Astrocyte (in vitro differentiated cells and primary cell): ENCODE measurements at places on chromosomes 5 and 9. TPM values are rescaled to one million over a fixed set of nuclear protein-coding genes. Genes with fewer than 3 reads are reported as not detected.

- DNase-seq, result no peak
Observed at GRCh38 chr9:20191228-20191840, 402.5 kb upstream of the SLC24A2 start.

DNA sequence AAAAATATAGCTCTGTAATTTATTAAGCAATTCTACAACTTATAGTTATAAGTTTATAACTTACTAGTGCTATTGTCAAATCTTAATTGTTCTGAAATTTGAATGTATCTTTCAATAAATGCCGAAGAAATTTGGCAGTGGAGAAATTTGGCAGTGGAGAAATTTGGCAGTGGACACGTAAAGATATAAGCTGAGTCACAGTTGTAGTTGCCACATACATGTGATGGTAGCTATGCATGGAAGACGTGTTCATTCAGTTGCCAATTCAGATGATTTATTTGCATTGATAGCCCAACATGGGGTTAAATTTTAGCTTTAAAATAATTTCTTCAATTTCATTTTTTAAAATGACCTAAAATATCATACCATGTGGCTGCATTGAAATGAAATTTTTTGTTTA, 127.8 kb upstream of the NR4A3 start:
- no peak for DNase-seq

- DNase-seq, result peak; percentile 34
Observed at GRCh38 chr9:5442400-5443011, 4.8 kb upstream of the PLGRKT start.

GRCh38 chr9:77872863-77873262, 158.7 kb downstream of the GNAQ start:
- no peak for DNase-seq

- peak; percentile 98 for DNase-seq
Observed at GRCh38 chr9:108478431-108479332, 377.1 kb downstream of the ACTL7B start.

DNA sequence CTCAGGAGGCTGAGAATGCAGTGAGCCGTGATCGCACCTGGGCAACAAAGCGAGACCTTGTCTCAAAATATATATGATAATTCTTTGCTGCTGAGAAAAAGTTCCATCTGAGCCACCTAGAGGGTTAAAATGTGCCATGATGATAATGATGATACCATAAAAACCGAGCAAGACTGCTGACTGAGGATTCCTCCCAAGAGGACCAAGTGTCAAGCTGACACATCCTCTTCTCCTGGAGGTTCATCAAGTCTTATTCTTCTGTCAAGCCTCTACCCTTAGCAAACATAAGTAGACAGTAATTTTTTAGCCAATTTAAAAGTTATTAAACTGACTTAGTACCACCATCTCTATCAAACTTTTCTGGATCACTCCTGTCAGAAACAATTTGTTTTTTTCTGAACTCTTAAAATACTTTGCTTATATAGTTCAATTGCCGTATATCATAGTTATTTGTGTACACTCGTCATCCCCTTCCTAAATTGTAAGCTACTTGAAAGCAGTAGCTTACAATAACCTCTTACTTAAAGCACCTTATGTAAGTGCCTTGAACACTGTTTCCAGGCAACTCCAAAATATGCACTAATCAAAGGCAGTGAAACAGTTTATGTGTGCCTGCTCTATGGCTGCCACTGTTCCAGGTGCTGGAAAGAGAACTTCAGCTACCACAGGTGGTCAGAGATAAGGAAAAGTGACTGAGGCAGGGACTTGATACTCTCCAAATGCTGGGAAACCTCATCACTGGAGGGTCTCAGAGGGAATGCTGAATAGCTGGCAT, 57.4 kb downstream of the SCAI start:
- DNase-seq, result no peak

GRCh38 chr9:119898316-119898715, 529.1 kb upstream of the BRINP1 start:
- DNase-seq, result no peak

GRCh38 chr9:85136507-85136906, 467.0 kb downstream of the NTRK2 start:
- DNase-seq, result no peak

DNA sequence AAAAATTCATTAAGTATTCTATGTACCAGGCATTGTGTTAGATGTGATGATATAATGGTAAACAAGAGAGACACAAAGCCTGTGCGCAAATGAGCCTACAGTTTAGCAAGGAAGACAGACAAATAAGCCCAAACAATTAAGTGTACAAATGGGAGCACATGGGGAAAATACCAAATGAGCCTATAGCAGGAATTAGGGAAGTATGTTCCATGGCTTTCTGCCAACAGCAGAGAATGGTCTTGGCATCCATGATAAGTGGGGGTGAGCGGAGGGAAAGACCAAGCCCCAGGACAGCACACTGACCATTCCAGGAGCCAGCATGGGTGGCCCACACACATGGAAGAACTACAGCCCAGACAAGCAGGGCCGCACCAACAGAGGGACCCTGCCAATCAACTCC, 369.7 kb downstream of the DEPDC1B start:
- no peak for DNase-seq

DNA sequence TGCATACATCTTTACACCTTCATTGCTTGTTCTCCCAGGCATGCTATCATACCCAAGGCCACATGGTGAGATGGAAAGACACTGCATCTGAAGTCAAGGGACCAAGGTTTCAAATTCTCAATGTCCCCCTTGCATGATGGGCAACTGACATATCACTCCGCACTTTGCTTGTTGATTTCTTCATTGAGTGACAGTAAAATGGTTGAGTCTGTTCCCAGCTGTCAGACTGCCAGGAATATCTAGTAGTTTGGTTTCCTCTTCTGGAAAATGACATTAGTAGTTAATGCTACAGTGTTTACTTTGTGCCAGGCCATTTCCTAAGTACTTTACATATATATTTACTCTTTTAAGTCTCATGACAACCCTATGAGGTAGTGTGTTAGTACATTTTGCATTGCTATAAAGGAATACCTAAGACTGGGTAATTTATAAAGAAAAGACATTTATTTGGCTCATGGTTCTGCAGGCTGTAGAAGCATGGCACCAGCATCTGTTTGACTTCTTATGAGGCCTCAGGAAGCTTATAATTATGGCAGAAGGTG, 114.4 kb downstream of the PCSK1 start:
- no peak for DNase-seq

GRCh38 chr9:75941066-75941465, 50.6 kb downstream of the PCSK5 start:
- DNase-seq, result peak; percentile 80

DNA sequence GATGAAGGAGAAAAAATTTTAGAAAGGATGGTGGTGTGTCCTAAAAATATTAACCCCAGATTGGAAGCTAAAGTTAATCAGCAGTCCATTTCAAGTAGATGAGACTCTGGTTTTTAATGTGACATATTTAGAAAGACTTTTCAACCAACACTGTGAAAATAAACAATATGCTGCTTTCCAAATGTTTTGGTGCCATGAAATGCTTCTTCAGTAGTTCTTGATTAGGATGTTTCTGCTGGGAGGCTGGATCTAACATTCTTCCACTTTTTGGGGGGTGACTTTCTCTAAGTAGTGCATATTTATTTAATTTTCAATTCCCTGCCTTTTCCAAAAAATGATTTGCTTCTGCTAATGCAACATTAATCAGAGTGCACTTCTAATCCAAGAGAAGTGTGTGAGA, 593.3 kb upstream of the DMAC1 start:
- DNase-seq, result no peak

DNA sequence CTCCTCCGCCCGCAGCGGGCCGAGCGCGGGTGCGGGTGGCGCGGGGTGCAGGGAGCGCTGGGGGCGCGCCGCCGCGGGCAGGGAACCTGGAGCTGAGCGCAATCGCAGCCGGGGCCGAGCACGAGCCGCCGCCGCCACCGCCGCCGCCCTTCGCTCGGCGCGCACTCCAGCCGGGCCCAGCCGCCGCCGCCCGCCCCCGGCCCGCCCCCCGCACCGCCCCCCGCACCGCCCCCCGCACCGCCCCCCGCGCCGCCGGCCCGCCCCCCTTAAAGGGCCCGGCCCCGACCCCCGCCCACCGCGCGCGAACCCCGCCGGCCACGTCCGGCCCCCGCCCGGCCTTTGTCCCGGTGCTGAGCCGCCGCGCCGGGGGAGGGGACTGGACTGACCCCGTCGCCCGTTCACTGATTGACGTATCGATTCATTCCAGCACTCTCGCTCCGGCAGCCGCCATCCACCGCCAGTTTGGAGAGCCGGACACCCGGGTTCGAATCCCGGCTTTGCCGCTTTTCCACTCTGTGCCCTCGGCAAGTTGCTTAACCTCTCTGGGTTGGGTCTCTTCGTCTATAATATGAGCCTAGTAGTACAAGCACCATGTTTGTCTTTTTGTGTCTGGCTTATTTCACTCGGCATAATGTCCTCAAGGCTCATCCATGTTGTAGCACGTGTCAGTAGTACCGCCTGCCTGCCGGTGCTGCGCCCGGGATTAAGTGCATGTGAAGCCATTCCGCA, at the start of gene SH3PXD2B:
Gene SH3PXD2B (minus strand): TSS at position 168 of the 729 bp plus-strand sequence. CDS start 173 bp downstream, outside the sequence.
- peak; percentile 51 for DNase-seq

DNA sequence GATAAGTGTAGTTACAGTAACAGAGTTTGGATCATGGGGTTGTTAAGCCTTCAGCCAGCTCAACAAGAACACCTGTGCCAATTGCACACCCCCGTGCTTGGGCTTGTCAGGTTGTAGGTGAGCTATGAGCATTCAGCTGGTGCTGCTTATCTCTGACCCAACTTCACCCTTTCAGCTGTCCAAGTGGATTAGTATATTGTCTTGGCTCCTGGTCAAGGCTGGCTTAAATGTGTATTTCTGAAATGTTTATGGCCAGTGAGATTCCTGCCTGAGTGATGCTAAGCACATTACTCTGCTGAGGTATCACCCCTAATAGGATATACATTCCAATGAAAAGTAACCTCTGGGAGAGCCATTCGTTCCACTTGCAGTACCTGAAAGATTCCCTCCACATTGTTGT, 44.2 kb upstream of the LMNB1 start:
- no peak for DNase-seq

GRCh38 chr5:31911291-31912265, 262.5 kb downstream of the GOLPH3 start:
- peak; percentile 83 for DNase-seq

DNA sequence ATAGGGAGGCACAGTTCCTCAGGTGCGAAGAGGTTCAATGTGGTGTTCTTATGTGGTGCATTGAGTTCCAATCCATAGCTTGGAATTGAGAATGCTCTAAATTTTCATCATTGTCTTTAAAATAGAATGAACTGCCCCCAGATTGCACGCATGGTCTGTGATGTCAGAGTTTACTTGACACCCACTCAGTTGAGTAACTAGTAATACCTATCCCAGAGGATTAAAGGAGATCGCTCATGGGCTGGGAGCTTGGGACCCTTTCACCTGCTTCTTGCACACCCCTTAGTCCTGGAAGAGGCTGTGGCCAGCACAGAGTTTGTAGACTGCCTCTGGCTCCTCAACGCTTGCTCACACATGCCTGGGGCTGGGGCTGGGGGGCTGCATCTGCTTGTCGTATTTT, 95.1 kb upstream of the OTULINL start:
- DNase-seq, result no peak

GRCh38 chr9:32344551-32345182, 39.8 kb upstream of the ACO1 start:
- DNase-seq, result no peak

DNA sequence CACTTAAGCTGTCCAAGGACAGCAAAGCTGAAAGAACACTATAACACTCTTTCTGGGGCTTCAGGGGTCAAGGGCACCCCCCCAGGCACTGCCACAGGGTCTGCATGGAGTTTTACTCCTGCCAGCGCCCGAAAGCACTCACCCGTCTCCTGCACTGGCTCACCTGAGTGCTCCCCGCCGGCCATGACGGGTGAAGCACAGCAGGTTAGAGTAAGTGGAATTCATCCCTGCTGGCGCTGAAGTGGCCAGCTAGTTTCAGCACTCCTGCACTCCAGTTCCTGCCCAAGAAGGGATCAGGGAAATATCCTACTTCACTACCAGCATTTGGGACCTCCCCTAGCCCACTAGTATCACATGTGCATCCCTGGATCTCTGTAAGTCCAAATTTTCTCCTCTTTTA, 516.0 kb downstream of the ZNF608 start:
- DNase-seq, result no peak

DNA sequence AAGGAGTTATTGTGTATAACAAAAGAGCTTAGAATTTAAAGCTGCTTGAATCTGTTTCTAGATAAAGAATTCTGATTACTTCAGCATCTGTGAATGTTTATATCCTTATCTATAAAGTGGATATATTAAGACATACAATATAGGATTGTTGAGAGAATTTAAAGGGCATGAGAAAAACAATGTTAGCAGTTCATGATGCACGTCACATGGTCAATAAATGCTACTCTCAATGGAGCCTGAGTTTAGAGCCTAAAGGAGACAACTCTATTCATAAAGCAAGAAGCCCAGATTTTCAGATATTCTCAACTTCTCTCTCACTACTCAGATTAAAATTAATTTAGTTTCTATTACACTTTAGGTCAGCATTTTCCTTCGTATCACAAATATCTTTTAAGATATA, 666.7 kb upstream of the CDH18 start:
- no peak for DNase-seq

DNA sequence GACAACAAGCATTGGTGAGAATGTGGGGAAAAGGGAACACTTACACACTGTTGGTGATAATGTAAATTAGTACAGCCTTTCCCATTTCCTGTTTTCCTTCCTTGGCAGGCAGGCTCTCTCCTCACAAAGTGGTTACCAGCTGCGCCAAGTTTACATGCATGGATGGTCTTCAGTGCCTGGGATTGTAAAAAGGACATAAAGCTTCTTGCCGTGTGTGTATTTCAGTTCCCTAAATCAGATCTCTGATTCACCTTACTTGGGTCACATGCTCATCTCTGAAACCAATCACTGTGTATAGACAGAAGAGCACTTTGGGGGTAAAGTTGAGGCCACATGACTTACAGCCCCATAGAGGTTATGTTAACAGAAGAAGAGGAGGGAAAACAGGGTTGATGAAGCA, 92.8 kb downstream of the CAVIN4 start:
- DNase-seq, result no peak

- DNase-seq, result no peak
Observed at GRCh38 chr9:112933696-112934095, 43.0 kb upstream of the SLC46A2 start.

GRCh38 chr9:16191191-16191590, 638.3 kb downstream of the CCDC171 start:
- DNase-seq, result no peak

- DNase-seq, result no peak
Observed at GRCh38 chr5:69004127-69004526, 89.7 kb upstream of the SLC30A5 start.

CFAP90 gene
- total RNA-seq, result 0.64 and 0.84 TPM in 2 replicates

UBE2QL1 gene
- total RNA-seq, result 0.34 and 0.50 TPM in 2 replicates

MAN1B1 gene
- total RNA-seq, result 69.2 and 89.0 TPM in 2 replicates

SAXO1 gene
- 0.10 TPM in 1 of 2 replicates, not detected in the other for total RNA-seq

TMCO6 gene
- 7.0 and 8.0 TPM in 2 replicates for total RNA-seq

PRELID1 gene
- total RNA-seq, result 178 and 196 TPM in 2 replicates

PCDHGA7 gene
- 0.57 and 0.62 TPM in 2 replicates for total RNA-seq

ENC1 gene
- 363 and 389 TPM in 2 replicates for total RNA-seq

PCA3 gene
- not detected in 2 replicates for total RNA-seq

SAP30L gene
- total RNA-seq, result 24.6 and 26.3 TPM in 2 replicates

RGS7BP gene
- 0.07 and 0.12 TPM in 2 replicates for total RNA-seq

GRK6 gene
- total RNA-seq, result 19.7 and 25.9 TPM in 2 replicates

LCN15 gene
- not detected in 2 replicates for total RNA-seq

FAM114A2 gene
- 29.7 and 31.8 TPM in 2 replicates for total RNA-seq
